ENCODE measurements at places on chromosomes 13 and 19.

GRCh38 chr19:33628921-33629825 lies 7.4 kb downstream of the CHST8 start:
- no peak for DNase-seq

DNA sequence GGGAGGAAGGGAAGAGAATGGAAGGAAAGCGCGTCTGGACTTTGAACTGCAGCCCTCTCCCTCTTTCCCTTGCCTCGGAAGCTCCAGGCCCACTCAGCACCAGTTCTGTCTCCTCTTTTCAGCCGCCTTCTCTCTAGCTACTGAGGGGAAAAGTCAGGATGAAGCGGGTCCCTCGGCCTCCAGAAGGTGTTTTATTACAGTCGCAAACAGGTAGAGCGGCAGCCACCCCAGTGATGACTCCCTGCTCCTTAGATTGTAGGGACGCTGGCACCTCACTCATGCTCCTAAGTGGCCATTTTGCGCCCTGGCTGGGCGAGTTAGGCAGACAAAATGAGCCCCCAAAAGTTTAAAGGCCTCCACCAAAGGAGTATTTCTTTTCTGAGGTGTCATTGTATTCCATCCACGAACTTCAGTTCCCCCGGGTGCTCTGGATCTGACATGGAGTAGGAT lies 954 bp upstream of the STK24 start:
- DNase-seq, result no peak

- no peak for DNase-seq
Measured at GRCh38 chr13:74256969-74257368, 122.8 kb upstream of the KLF12 start.

GRCh38 chr13:111216166-111216960 lies 101.3 kb downstream of the ARHGEF7 start:
- peak; percentile 45 for DNase-seq

DNA sequence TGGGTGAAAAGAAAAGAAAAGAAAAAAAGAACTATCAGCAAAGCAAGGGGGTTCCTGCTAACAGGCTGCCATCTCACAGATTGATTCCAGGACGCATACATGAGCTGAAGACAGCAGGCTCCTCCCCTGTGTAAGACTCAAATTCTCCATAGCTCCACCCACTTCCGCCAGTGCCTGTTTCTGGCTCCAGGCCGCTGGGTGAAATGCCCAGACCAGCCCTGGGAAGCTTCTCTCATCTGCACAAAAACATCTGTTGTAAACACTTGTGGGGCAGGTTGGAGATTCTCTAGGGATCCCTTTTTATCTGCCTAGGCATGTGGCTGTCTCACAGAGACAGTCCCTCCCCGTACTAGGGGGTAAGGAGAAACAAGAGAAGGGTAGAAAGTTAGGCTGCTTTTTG lies 1054.4 kb upstream of the SPRY2 start:
- no peak for DNase-seq

All from fibroblast of pulmonary artery (primary cell).